ENCODE measurements at places on chromosomes 11 and 22.

DNA sequence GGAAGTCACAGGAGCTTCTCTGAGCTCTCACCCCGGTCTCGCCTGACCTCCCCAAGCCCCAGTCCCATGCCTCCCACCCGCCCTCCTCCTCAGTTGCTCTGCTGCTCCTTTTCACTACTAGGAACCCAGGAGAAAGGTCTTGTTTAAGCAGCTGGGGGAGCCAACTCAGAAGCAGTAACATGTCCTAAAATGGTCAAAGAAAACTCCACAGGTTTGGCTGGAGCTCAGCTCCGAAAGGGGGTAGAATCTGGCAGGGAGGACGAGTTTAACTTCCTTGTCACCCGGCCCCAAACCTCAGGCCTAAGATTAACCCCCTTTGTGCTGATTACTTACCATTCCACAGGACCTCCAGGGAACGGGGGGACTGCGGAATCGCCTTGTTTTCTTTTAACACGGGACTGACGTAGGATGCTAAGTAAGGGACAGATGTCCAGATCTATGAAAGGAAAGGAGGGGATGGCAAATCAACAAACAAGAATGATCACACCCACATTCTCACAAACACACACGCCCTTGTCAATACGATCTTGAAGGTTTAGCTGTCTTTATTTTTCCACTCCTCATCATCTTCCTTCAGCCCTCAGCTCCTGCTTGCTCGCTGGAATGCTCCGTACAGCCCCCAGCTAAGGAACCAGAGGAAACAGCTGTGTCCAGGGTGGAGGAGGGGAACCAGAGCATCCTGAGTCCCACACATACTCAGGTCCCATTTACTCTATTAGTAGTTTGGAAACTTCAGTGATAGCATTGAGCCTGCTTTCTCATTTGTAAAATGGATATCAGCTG is 13.5 kb downstream of the PCSK7 start:
- DNase-seq = no peak

- DNase-seq = no peak
These were observed 32.4 kb downstream of the EIF3F start for GRCh38 chr11:8019314-8020243.

DNA sequence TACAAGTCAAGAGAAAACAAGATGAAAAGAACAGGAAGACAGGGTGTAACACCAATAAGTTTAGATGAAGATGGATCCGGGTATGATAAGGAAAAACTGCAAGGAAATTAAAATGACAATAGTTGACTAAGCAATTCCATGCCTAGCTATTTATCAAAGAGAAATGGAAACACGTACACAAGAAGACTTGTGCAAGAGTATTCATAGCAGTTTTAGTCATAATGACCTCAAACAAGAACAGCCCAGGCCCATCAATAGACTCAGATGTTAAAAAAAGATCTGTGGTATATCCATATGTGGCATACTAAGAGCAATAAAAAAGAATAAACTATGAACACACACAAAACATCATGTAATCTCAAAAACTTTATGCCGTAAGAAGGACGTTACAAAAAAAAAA is 33.2 kb downstream of the SLC5A12 start:
- DNase-seq = no peak

- no peak for DNase-seq
These were observed 36.1 kb downstream of the GNB1L start for GRCh38 chr22:19818324-19819207.

DNA sequence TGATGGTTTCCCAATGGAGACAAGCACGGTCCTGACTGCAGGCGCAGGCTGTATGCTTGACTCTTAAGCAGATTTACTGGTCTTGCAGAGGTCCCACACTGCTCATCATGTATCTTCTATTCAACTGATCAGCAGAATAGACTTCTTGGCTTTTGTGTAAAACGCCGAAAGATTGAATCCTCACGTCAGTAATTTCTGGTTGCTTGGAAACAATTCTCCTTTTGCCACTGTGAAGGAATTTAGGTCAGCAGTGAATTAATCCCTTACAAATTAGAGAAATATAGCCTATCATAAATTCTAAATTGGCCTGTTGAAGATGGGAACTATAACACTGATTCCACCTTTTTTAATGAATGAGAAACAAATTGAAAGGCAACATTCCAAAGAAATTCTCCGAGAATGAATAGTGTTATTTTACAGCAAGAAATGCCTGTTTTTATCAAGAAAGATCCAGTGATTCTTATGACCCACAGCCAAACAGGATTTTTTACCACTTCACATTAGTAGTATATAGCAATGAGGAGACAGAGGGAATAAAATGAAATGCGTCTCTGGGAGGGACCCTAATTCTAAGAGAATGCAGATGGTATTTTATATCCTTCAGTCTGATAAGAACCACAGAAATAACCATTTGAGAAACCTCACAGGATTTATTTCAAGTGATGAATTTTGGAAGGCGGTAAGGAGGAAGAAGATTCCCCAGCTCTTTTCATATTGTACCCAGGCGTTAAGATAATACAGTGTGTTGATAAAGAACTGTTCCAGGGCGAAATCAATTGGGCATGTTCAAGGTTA is 362.5 kb downstream of the RAB38 start:
- no peak for DNase-seq

Data from kidney glomerular epithelial cell (primary cell).